ENCODE measurements at places on chromosomes 5 and 9.

DNA sequence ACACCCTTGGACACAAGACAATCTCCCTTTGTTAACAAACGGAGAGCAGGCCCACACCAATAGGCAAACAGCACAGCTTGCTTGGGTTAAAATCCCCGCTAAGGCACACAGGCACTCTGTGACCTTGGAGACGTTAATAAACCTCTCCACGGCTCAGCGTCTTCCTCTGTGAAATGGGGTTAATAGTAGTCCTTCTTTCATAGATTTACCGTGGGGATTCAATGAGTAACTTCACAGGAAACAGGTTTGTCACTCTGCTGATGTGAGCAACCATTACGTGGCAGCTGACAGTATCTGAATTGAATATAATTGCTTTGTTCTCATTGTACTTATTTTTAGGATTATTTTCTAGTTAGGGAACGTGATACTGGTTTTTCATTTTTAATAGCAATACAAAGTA lies 65.2 kb upstream of the ADRA1B start:
- DNase-seq: no peak

DNA sequence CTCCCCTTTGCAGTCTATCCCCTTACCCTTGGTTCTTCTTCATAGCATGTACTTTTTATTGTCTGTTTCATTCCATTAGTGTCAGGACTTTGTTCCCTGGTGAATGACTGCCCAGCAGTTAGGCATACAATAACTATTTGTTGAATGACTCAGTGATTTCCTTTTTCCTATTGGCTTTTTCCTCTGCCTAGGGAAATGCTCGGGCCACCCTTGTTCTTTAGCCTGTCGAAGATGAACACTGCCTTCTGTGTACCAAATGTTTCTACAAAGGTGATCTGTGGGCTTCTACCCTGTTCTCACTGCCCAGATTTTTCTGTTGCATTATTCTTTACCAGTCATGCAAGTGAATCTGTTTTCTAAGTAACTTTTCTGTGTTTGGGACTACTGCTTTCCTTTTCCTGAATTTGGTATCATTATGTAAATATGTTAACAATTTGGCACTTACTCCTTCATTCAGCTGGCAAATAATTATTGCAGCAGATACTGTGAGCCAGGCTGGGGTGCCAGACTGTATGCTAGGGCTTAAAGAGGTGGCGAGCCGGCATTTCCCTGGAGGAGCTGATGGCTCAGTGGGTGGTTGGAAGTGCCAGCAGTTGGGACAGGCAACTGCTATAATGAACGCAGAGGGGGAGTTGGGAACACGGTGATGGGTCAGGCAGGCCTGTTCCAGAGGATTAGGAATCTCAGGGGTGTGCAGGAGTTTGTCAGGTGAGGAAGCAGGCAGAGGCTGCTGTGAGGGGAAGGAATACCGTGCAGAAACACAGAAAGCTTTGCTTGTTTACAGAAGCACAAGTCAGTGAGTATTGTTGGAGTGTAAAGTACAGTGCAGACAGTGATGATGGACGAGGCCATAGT lies 30.6 kb downstream of the KDM4C start:
- peak; percentile 17 for DNase-seq

DNA sequence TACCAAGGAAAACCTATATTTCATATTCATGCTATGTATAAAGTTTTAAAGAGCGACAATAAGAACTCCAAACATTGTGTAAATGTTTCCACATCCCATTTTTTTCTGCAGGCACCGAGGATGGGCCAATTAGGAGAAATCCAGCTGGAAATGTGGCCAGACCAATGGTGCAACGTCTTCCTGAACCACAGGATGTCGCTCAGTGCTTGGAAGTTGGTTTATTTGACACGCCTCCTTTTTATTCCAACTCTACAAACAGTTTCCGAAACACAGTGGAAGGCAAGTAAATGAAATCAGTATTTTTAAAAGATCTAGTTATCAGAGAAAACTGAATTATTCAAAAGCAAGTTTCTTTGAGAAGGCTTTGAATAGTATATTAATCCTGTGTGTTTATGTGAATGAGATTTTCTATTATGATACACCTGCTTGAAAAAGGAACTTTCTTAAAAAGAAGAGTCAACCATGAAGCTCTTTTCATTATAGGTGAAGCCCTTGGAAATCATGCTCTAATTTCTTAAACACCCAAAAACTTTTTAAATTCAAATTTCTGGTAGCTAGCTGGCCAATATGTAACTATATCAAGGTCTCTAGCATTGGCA lies 9.1 kb downstream of the TYRP1 start:
- DNase-seq: peak; percentile 75

- DNase-seq: peak; percentile 38
Observed at GRCh38 chr9:95008151-95008771, 281.8 kb downstream of the AOPEP start.

DNA sequence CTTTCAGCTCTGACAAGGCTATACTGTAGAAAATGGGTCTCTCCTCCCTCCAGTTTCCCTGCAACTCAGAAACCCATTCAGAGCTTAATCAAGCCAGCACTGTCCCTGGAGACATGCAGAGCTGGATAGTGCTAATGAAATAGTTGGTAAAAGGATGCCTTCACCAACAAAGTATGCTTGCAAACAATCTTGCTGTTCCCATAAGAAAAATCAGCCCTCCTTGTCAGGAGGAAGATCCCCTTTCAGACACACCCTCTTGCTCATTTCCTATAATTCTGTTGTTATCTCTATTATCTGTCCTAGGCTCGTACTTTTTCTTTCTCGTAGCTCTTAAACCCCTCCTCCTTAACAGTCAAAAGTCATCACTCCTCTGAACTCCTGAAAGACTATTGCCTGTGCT lies 9.9 kb upstream of the OSMR start:
- DNase-seq: no peak

- peak; percentile 68 for DNase-seq
Observed at GRCh38 chr9:17906841-17907778, 328.2 kb downstream of the SH3GL2 start.

- DNase-seq: peak; percentile 87
Observed at GRCh38 chr5:59893429-59894227, at the start of gene PDE4D. PDE4D (minus strand) TSS chr5:59893726.

DNA sequence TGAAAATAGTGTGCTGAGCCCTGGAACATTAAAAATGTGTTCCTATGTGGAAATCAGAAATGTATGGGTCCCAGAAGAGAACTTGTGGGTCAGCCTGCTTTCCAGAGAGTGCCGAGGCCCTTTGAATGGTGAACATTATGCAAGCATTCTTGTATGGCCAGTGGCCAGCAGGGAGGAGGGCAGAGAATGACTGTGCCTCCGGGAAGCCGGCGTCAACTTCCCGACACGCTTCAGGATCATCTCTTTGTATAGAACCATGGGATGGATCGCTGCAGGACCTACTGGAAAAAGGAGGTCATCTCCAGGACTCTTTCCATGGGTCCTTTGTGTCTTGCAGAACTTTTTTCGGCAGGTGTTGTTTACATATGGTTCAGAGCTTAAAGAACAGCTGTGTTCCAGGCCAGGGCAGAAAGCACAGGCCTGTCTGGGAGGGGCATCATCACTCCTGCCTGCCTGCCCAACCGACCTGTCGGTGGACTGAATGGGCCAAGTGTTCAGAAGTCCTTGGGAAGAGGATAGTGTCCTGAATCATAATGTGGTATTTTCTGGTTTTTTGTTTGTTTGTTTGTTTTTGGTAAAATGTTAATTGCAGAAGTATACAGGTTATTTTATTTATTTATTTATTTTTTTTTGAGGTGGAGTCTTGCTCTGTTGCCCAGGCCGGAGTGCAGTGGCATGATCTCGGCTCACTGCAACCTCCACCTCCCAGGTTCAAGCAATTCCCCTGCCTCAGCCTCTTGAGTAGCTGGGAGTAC lies 9.0 kb downstream of the PRRC2B start:
- DNase-seq: peak; percentile 75

GRCh38 chr5:124670722-124671184 lies 75.7 kb downstream of the ZNF608 start:
- DNase-seq: peak; percentile 64

DNA sequence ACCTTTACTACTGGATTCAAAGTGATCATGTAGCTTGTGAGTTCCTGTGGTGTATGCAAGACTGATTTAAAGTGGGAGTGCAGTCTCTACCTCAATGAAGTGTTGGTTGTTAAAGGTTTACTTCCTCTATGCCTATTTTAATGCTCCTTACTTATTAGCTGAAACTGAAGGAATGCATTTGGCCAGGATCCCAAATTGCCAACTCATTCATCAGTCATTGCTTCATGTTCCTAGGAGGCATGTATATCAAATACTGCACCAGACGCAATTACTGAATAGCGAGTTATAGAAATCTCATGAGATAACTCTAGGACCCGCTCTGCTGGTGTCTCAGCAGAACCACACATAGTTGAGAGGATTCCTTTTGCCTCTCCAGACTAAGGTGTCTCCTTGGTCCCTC lies 143.0 kb upstream of the RPS23 start:
- no peak for DNase-seq

DNA sequence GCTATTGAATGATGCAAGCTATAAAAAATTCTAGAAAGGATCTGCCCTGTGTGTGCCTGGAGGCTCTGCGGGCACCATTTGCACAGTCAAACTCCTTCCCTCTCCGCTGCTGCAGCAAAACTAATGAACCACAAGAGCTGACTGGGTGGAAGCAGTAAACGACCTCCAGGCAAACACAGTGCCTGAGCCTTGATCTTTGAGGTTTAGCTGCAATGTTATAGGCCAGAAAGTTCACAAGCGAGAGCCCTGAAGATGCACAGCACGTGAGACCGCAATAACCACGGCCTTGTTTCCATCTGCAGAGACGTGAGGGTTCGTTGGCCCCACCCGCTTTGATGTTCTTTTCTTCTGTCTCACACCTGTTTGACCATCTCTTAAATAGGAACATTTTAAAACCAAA lies 69.2 kb upstream of the S1PR3 start:
- DNase-seq: no peak

DNA sequence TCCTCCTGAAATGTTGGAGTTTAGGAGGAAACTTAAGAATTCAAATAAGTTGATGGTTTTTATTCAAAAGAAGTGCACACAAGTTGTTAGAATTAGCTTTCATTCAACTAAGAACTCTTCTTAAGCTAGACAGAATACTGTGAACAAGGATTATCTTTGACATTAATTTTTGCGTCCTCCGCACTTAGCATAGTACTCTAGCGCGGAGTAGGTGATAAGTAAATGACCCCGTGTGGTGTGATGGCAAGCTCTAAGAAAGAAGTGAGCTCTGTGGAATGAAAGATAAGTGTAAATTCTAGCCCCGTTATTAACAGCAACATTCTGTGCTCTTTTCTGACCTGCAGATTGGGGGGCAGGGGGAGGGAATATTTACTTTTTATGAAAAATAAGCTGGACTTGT lies 1.0 kb downstream of the BRIX1 start:
- no peak for DNase-seq
